ENCODE measurements at places on chromosomes 6 and 20.
A peak's percentile ranks its signal among the peaks of the same experiment; 100 is the strongest.

GRCh38 chr20:52684905-52685304, 287.3 kb upstream of the TSHZ2 start:
- no peak for DNase-seq

DNA sequence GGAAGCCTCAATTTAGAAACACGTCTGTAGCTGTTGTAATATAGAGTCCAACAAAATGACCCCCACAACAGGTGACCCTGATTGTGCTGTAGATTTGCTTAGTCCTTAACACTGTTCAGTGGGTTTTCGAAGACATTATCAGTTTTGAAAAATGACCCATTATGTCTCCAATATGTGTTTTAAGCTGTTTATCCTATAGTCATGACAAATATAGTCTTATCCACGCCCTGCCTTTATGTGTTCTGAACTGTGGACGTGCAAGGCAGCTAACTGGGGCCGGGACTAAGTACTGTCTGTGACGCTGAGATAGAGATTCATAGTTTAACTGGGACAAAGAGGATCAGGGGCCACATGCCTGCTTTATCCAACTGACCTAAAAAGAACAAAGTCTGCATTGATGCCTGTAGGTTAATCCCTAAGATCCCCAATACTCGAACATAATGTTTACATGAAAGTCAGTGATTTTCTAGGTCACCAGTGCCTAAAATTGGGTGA, 192.4 kb downstream of the CD83 start:
- DNase-seq, result no peak

- DNase-seq, result no peak
Observed at GRCh38 chr6:4698901-4699659, 77.1 kb upstream of the CDYL start.

DNA sequence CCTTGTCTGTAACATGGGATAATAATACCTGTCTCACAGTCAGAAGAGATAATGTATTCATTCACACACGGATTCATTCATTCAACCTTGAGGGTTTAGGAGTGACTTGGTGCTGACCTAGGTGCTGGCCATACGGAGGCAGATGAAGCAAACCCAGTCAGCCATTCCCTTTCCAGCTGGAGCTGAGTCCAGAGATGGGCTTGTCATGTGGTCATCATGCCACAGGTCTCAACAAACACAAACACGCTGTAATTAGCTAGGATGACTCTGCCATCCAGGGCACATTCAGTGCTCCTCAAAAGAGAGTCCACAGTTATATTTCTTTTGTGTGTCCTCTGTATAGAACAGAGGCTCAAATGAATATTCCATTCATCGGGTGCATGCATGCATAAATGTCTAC, 19.5 kb upstream of the PRELID3B start:
- no peak for DNase-seq

GRCh38 chr6:2351807-2352431, 106.5 kb upstream of the GMDS start:
- no peak for DNase-seq

- DNase-seq, result no peak
Observed at GRCh38 chr6:159038914-159039884, 5.6 kb downstream of the TAGAP start.

DNA sequence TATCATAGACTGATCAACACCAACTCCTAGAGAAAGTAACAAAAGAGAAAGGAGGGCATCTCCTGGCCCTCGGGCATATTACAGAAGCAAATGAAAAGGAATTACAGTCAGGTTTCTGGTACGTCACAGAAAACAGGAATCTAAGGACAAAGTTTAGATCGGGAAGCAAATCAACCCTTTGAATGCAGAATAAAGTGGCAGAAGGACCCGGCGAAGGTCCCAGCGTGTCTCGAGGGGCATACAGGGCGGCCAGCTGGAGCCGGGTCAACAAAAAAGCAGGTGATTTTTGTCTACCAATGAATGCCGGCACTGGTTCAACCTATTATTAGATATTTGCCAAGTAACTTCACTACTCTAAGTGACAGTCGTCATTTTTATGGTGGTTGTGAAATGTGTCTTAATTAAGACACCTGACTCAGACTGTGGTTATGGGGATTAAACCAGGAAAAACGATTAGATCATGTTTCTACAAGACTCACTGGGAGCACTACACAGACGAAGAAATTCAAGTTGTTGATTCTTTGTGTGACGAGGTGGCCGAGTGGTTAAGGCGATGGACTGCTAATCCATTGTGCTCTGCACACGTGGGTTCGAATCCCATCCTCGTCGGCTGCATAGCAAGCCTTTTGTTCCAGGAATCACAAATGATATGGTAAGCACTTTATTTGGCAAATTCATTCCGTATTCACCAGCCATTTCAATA, 12.4 kb upstream of the ZSCAN9 start:
- peak; percentile 56 for DNase-seq

- peak; percentile 78 for DNase-seq
Observed at GRCh38 chr20:33299111-33299603, 16.1 kb downstream of the BPIFB1 start.

DNA sequence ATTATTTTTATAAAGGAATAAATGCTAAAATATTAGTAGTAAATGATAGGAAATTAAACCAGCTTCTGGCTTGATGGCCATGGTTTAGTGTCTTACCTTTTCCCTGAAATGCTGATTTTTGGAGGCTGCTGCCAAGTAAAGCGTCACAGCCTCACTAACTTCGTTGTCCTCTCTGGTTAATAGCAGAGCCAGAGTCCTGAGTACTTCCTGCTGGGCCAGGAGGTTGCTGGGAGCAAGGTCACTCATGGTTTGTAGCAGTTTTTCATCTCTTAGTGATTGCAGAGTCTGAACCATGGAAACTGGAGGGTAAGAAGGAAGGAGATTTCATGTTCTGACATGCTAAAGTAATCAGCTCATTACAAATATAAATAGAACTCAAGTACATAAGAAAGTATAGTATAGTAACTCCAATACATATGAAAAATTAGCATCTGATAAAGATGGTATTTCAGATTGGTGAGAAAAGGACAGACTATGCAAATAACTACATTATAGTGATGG, 26.5 kb upstream of the ARMH2 start:
- DNase-seq, result no peak
